CD4-positive, CD25-positive, alpha-beta regulatory T cell (primary cell): ENCODE measurements at places on chromosomes 3 and 15. TPM values are rescaled to one million over a fixed set of nuclear protein-coding genes. Genes with fewer than 3 reads are reported as not detected.
A peak's percentile ranks its signal among the peaks of the same experiment; 100 is the strongest.

DNA sequence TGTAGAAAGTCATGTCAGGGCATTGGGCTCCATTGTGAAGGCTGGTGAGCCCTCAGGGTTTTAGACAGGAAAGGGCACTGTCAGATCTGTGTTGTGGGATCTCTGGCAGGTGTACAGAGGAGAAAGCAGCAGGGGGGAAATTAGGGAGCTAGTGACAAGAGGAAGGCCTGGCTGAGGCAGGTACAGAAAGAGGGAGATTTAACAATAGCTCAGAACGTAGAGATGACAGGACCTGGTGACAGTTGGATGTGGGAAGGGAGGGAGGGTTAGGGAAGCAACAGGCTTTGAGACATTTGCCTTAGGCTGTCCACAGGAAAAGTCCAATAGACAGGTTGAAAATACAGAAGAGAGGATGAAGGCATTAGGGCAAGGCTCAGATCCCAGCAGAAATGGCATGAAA lies 288.1 kb downstream of the EPHB1 start:
- no peak overlapping the region for H3K27ac ChIP-seq
- no peaks in the 10 kb centered on the region for H3K36me3 ChIP-seq
- H3K4me1 ChIP-seq, result no peaks in the 10 kb centered on the region
- no peak overlapping the region for H3K4me3 ChIP-seq
- H3K27me3 ChIP-seq, result no peaks in the 10 kb centered on the region

Gene ZNF660
- polyA plus RNA-seq, result not detected

Gene ERICH6
- polyA plus RNA-seq, result 0.77 TPM

DNA sequence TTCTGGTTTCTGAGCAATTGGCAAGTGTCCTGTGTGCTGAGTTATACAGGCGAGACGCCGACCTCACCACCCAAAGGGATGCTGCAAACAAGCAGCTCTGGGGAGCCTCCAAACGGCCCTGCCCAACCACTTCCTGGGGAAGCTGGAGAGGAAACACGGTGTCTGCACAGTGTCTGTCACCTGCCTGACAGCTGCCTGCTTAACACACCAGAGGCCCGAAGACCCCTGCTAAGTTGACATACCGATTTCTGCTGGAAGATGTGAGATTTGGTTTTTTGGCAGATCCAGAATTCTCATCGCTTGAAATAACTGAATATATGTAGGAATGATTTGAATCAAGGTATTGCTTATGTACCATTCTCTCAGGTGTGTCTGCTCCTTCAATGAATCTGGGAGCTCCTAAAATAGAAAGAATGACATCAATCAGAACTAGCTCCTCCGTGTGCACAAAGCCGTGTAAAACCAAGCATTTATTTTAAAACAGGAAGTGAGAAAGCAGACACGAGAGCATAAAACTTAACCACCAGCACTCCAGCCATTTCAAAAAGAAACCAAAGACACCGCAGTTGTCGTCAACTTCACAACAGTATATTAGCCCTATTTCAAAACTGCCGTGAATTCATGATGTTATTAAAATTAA lies 27.2 kb downstream of the LRRC2 start:
- peaks cover 27% of the 10 kb centered on the region for H3K4me1 ChIP-seq
- H3K27me3 ChIP-seq, result no peaks in the 10 kb centered on the region
- H3K4me3 ChIP-seq, result peak overlapping the region; percentile 81
- H3K27ac ChIP-seq, result peak overlapping the region; percentile 82

Gene NEIL1
- 3.4 TPM for polyA plus RNA-seq

Gene ALDH1A2
- not detected for polyA plus RNA-seq

- peaks cover 36% of the 10 kb centered on the region for H3K36me3 ChIP-seq
- no peak overlapping the region for H3K4me3 ChIP-seq
- DNase-seq, result no peak
- H3K4me1 ChIP-seq, result no peaks in the 10 kb centered on the region
- no peaks in the 10 kb centered on the region for H3K27me3 ChIP-seq
Measured at GRCh38 chr15:51887887-51888592, 58.6 kb downstream of the TMOD3 start.

DNA sequence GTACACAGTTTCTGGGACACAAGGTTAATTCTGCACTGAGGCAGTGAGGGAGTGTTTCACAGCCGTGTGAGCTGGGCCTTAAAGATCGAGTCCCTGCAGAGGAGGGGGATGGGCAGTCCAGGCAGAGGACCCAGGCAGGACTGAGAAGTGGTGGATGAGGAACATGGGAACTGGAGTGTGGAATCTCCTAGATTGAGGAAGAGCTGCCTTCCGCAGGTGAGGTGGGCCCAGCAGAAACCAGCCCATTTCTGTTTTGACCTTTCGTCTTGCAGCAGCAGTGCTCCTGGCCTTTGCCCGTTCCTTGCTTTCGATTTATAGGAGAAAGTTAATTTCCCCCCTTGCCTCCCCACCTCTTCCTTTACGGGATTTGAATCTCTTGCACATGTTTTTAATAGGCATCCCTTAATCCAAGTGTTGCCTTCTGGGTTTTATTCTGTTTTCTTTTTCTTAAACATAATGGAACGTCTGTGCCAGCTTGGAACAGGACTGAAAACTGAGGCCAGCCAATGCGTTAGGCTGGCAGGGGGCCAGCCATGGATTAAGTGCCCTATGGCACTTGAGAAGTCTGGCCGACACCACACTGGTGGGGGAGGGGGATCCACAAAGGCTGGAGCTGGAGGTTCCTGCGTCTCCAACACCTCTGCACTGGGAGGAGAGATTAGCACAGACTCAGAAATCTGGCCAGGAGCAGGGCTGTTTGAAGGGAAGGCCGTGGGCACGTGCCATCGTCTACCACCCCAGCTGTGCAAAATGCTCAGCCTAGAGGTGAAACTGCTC lies 78.1 kb downstream of the AAGAB start:
- H3K4me3 ChIP-seq, result no peak overlapping the region
- H3K27me3 ChIP-seq, result no peaks in the 10 kb centered on the region
- H3K4me1 ChIP-seq, result peaks cover 19% of the 10 kb centered on the region
- H3K36me3 ChIP-seq, result peaks cover 71% of the 10 kb centered on the region
- no peak for DNase-seq

GRCh38 chr3:195558602-195559001 lies 15.5 kb upstream of the PPP1R2 start:
- DNase-seq, result peak; percentile 80
- H3K4me1 ChIP-seq, result peaks cover 4% of the 10 kb centered on the region
- H3K36me3 ChIP-seq, result no peaks in the 10 kb centered on the region
- no peak overlapping the region for H3K27ac ChIP-seq
- H3K4me3 ChIP-seq, result no peak overlapping the region

Gene ECE2
- not detected for polyA plus RNA-seq

Gene NUTM1
- not detected for polyA plus RNA-seq

DNA sequence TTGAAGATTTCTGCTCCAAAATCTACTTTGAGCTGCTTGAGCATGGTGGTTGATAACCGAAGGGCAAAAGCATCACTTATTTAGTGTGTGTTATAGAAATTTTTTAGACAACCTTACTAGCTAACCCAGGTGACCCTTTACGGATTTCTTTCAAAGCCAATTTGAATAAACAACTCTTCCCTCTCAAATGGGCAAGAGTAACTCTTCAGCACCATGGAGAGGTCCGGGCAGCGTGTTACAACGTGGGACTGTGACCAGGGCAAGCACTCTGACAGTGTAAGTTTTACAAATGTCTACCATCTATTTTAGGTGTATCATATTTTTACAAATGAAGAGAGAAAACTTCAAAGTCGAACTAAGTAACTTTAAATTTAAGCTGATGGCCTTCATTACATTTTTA lies 471.8 kb downstream of the MFSD1 start:
- H3K4me1 ChIP-seq, result no peaks in the 10 kb centered on the region
- DNase-seq, result no peak
- no peaks in the 10 kb centered on the region for H3K27me3 ChIP-seq
- H3K36me3 ChIP-seq, result no peaks in the 10 kb centered on the region

DNA sequence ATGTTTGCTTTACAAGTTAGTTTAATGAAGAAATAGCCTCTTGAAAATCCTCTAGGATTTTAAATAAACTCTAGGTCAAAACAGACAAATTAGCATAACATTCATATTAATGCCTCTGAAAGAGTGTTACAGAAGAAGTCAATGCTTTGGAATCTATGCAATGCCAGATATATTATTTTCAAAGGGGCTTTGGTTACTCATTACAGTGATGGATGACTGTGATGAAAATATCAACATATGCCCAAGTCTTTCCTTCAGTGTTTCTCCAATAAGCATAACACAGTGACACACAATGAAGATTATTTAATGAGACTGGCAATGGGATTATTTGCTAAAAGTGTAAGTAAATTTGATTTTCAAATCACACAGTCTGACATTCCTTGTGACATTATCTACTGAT lies 1247.2 kb downstream of the ROBO2 start:
- H3K4me3 ChIP-seq, result no peak overlapping the region
- no peak overlapping the region for H3K27ac ChIP-seq
- H3K27me3 ChIP-seq, result no peaks in the 10 kb centered on the region
- H3K4me1 ChIP-seq, result no peaks in the 10 kb centered on the region
- no peaks in the 10 kb centered on the region for H3K36me3 ChIP-seq

Gene CNTN4
- not detected for polyA plus RNA-seq

- no peak for DNase-seq
- H3K36me3 ChIP-seq, result no peaks in the 10 kb centered on the region
- no peaks in the 10 kb centered on the region for H3K4me1 ChIP-seq
Measured at GRCh38 chr3:55330756-55331155, 156.3 kb downstream of the WNT5A start.

Gene DOCK3
- polyA plus RNA-seq, result 0.07 TPM

Gene PCSK6
- polyA plus RNA-seq, result not detected

GRCh38 chr3:11562277-11562881 lies 81.3 kb downstream of the VGLL4 start:
- no peak overlapping the region for H3K27ac ChIP-seq
- H3K36me3 ChIP-seq, result peaks cover 18% of the 10 kb centered on the region
- H3K27me3 ChIP-seq, result no peaks in the 10 kb centered on the region
- H3K4me3 ChIP-seq, result no peak overlapping the region

GRCh38 chr3:188631291-188632010 lies 477.5 kb downstream of the LPP start:
- no peaks in the 10 kb centered on the region for H3K36me3 ChIP-seq
- no peaks in the 10 kb centered on the region for H3K27me3 ChIP-seq
- H3K4me1 ChIP-seq, result no peaks in the 10 kb centered on the region
- DNase-seq, result no peak
- no peak overlapping the region for H3K4me3 ChIP-seq

DNA sequence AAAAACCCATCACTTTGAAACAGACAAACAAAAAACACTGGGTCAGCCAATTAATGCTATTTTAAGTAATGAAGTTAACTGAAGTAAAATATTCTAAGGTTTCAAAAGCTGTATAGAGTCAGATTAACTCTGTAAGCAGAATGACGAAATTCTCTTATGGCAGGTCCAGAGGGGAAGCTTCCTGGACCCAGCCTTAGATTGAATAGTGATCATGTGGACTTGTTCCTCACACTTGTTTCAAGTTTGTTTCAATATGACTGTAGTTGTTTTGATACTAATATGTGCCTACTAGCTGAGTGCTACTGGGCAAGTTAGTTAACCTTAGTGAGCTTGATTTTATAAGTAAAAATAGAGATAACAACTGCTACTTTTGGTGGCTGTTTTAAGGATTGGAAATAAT lies 32.6 kb downstream of the PLS1 start:
- DNase-seq, result peak; percentile 27
- no peaks in the 10 kb centered on the region for H3K4me1 ChIP-seq
- no peak overlapping the region for H3K4me3 ChIP-seq
- no peaks in the 10 kb centered on the region for H3K27me3 ChIP-seq
